ENCODE measurements at places on chromosomes 1 and 21.
A peak's percentile ranks its signal among the peaks of the same experiment; 100 is the strongest.

DNA sequence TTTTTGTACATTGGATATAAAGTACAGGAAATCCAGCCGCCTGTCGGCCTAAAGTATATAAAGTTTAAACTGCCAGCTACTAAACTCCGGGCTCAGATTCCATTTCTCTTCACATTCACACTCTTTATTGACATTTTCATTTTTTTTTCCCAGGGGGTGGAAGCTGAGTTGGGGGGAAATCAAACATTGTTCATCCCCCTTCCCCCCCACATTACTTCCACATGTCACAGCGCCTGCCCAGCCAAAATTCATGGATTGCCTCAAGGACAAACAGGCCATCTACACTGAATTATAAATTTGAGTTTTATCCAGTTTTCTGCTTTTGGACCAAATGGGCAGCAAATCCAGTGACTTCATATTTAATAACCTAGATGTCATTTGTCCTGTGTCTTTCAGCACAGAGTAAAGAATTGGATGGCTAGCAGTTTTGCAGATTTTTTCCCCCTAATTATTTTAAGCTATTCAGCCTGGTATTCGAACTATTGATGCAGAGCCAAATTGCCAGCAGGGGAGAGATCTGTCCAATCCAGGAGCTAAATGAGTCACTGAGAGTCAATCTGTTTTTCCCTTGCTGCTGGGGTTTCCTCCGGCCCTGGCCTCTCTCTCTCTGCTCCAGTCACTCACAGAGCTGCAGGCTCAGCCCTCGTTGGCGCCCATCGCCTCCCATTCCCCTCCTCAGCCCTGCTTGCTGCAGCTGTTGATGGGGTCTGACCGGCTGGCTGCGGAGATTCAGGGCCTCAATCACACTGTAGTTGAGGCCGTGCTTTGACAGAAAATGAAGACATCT, 98.0 kb downstream of the LMO4 start:
- DNase-seq, result peak; percentile 17

DNA sequence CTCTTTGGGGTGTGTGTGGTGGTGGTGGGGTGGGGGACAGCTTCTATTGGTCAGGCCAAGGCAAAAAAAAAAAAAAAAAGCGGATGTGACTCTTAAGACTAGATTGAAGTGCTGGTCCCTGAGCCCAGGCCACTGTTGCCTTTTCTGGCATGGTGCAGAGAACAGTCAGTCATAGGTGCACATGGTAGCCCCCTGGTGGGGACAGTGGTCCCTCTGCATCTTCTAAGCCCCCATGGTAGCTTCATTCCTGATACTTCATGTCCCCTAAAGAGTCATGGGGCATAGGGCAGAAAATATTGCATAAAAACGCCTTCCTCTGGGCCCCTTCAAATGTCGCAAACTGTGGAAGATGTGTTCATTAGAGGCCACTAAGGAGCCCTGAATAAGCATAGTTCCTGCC, 371.8 kb downstream of the NPHP4 start:
- no peak for DNase-seq

DNA sequence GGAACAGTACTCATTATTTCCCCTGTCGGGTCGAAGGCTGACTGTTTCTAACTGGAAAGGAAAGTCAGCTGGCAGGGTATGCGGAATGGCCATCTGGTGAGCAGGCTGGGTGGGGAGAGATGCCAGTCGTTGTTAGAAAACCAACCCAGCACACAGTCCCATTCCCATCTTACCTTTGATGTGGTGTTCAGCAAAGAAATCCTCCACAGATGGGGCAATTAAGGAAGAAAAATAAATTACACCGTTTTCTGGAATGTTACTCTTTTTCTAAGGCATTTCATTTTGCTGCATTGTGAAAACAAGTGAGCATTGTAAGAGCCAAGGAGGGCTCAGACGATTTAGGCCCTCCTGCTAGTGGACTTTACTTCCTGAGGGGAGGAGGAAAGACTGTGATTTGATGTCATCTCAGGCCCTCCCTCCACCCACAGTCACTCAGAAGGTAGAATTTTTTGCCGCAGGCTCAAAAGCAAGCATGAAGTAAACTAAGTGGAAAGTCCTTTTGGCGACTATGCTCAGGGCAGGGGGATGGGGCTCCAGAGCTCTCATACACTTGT, at the start of gene SLC16A4:
Gene SLC16A4, minus strand, starts transcription at position 335 of the 554 bp plus-strand sequence. CDS start 1,703 bp downstream, outside the sequence.
- DNase-seq, result no peak

GRCh38 chr1:170145770-170146676, at the start of gene NTMT2:
NTMT2 (plus strand) TSS chr1:170145959; CDS start chr1:170146108, 149 bp downstream.
- DNase-seq, result peak; percentile 42

DNA sequence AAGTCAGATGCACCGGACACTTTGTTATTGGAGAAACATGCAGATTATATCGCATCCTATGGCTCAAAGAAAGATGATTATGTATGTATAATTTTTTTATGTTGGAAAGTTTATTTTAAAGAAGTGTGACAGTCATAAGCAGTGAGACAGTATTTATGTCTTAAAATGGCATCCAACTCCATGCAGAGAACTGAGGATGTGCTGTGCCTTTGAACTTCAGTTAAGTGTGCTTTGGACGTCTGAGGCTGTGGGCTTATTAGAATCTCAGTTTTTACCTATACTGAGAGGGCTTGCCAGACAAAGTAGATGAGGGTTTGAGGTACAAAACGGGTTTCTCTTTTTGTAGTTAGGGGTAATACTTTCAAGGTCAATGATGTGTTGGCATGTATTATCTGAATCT, 1.5 kb downstream of the RABGGTB start:
- no peak for DNase-seq

GRCh38 chr1:22329148-22329515, 122.5 kb upstream of the ZBTB40 start:
- no peak for DNase-seq

GRCh38 chr1:75723989-75724471, 479 bp upstream of the ACADM start:
- DNase-seq, result no peak

DNA sequence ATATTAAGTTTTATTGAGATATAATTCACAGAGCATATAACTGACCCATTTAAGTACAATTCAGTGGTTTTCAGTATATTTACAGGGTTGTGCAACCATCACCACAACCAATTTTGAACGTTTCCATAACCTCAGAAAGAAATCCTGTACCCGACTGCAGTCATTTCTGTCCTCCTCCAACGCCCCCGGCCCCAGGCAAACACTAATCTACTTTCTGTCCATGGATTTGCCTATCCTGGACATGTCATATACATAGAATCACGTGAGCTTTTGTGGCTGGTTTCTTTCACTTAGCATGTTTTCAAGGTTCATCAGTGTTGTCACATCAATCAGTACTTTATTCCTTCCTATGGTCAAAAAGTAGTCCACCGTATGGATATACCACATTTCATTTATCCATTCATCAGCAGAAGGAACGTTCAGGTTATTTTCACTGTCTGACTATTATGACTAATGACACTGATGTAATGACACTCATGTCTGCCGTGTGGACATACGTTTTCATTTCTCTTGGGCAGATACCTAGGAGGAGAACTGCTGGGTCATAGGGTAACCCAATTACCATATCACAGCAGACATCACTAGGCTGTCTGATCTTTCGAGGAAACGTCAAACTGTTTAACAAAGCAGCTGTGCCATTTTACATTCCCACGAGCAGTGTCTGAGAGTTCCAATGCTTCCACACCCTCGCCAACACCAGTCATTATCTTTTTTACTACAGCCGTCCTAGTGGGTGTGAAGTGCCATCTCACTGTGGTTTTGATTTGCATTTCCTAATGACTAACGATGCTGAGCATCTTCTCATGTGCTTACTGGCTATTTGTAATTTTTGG, 30.8 kb downstream of the MRPL37 start:
- DNase-seq, result no peak

DNA sequence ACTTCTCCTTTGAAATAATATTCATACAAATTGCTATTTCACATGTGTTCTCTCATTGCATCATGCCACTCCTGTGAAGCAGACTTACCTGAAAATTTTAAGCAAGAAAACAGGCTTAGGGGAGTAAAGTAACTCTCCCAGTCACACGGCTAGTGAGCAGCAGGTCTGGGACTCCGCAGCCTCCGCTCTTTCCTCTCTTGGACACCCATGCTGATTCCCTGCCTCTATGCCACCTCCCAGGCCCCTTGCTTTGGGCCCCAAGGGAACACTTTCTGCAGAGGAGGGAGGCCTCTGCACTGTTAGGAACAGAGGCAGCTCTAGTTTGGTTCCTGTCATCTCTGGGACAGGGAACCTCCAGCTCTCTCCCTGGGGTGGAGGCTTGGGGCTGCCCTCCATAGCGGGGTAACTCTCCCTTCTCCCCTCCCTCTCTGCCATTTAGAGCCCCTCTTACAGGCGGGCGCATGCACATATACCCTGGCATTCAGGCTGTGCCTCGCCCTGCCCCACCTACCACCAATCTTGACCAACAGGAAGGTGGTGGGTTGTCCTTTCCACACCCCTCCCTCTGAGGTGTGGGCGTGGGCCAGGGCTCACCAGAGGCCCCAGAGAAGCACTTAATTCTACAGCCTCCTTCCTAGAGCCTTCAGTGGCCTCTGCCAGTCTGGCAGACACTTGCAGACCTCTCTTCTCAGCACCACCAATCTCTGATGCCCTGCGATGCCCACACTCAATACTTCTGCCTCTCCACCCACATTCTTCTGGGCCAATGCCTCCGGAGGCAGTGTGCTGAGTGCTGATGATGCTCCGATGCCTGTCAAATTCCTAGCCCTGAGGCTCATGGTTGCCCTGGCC, at the start of gene RXFP4:
Gene RXFP4, plus strand, starts transcription at position 646 of the 852 bp plus-strand sequence. Its CDS starts 72 bp downstream, at position 718.
- DNase-seq, result no peak

- DNase-seq, result no peak
Measured at GRCh38 chr1:18319099-18319498, 161.6 kb upstream of the KLHDC7A start.

DNA sequence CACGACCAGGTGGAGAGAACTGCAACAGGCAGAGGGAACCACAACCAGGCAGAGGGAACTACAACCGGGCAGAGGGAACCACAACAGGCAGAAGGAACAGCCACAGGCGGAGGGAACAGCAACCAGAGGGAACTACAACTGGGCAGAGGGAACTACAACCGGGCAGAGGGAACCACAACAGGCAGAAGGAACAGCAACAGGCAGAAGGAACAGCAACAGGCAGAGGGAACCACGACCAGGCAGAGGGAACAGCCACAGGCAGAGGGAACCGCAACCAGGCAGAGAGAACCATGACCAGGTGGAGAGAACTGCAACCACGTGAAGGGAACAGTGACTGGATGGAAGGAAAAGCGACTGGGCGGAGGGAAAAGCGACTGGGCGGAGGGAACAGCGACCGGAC, 47.6 kb upstream of the GPR153 start:
- no peak for DNase-seq

DNA sequence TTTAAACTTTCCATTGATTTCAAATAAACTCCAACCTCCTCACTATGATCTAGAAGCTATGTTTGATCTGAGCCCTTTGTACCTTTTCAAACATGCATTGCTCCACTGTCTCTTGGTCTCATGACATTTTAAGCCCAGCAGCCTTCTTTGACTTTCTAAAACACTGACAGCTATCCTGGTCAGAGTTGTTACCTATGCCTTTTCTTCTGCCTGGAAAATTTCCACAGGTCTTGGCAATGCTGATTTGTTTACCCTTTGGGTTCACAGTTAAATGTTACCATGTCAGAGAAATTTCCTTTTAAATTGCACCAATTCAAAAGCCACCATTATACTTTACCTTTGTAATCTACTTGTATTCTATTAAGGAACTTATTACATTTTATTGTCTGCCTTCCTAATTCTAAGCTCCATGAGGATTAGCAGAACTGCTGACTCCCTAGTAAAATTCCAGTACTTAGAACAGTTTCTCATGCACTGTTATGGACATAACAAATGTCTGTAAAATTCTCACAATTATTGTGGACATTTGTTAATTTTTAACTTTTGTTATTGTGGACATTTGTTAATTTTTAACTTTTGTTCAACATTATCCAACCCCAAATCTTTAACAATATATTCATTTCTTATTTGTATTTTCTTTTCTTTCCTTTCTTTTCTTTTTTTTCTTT, 1064.4 kb downstream of the NCAM2 start:
- DNase-seq, result no peak

DNA sequence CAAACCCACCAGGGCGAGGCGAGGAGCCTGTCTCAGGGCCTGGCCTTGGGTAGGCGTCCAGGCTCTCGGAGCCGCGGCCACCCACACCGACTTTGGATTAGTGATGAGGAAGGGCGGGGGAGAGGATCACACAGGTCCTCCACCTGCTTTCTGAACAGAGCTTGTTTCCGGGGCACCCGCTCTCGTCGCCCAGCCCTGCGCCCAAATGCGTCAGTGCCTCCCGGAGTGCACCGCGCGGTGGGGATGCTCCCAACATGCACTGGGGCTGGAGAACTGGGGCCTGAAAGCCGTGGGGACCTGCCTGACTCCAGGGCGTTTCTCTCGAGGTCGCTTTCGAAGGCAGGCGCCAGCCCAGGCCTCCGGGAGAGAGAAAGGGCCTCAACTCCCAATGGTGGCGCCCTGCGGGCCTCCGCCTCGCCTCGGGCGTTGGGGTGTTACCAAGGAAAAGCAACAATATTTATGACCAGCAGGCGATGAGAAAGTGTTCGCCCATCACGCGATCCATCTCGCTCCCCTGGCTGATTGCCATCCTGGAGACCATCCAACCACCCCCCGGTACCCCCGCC, 8.9 kb upstream of the LHX8 start:
- no peak for DNase-seq

- no peak for DNase-seq
Measured at GRCh38 chr1:246597340-246597739, 31.1 kb downstream of the CNST start.

GRCh38 chr1:21622466-21623315, 46.5 kb downstream of the RAP1GAP start:
- DNase-seq, result peak; percentile 51

- no peak for DNase-seq
Measured at GRCh38 chr1:65317866-65318653, 8.7 kb downstream of the DNAJC6 start.

DNA sequence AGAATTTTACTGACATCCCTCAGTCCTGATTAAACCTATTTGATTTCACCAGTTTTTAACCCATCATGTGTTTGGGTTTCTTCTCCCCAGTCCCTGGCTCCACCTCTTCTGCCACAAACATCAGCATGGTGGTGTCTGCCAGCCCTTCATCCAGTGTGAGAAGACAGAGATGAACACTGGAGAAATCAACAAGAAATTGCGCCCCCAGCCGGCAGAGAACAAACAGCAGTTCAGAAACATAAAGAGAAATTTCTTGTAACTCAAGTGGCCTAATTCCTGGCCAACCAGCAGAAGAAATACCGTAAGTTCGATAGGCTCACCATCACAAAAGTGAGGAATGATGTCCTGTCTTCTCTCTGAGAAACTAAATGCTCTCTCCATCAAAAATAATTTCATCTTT, 18.3 kb downstream of the S100A11 start:
- no peak for DNase-seq

DNA sequence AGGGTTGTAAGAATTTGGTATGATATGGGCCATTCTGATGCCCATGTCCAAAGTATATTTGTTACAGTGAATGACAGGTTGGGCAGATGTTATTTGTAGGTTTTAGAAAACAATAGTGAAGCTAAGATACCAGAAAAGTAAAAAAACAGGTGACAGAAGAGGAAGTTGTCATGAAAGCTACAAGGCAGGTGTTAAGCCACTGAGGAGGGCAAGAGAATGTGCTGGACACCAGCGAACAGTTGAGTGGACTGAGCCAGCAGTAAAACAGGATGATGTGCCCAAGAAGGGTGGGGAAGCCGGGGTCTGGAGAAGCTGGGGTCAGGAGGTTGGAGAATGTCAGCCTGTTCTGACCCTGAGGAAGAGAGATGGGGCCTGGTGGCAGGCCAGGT, 83.3 kb downstream of the DTL start:
- no peak for DNase-seq

All from neuronal stem cell (in vitro differentiated cells).